ENCODE measurements at places on chromosomes 13 and 19. TPM values are rescaled to one million over a fixed set of nuclear protein-coding genes. Genes with fewer than 3 reads are reported as not detected.

GRCh38 chr13:31913459-31913858 lies 118.1 kb upstream of the FRY start:
- H3K4me3 ChIP-seq: no peak overlapping the region
- no peak for DNase-seq
- no peak overlapping the region for H3K27ac ChIP-seq
- no peaks in the 10 kb centered on the region for H3K36me3 ChIP-seq
- peaks cover 18% of the 10 kb centered on the region for H3K4me1 ChIP-seq

DNA sequence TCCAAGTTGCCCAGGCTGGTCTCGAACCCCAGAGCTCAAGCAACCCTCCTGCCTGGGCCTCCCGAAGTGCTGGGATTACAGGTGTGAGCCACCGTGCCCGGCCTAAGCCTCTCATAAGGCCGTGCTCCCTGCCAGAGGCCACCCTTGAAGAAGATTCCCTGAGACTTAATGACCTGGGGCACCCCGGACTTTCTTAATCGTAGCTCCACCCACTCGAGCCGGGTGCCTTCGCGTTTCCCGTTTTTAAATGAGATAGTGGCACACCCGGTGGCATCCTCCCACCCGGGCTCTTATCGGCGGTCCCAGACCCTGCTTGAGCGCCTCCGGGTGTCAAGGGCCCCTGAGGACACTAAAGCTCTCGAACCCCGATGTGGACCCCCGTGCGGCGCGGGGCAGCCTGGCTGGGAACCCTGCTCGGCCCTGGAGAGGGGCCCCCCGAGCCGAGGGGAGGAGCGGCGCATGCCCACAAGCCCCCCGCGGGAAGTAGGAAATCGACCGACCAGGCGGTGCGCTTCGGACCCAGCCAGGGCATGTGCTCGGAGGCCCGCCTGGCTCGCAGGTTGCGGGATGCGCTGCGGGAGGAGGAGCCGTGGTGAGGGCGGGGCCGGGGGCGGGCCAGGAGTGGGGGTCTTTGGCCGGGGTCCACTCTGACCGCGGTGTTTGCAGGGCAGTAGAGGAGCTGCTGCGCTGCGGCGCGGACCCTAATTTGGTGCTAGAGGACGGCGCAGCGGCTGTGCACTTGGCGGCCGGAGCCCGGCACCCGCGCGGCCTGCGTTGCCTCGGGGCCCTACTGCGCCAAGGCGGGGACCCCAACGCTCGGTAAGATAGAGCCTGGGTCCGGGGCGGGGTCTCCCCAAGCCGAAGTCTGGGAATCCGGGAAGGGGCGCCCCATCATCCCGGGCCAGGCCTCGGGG lies at the start of gene ANKLE1:
ANKLE1 (plus strand) TSS at position 511 of the 914 bp plus-strand sequence; CDS start at position 531, 20 bp downstream.
- H3K4me1 ChIP-seq: peaks cover 16% of the 10 kb centered on the region
- H3K36me3 ChIP-seq: peaks cover 16% of the 10 kb centered on the region
- peak within 1 kb of the TSS; percentile 40 for H3K4me3 ChIP-seq
- H3K27me3 ChIP-seq: peaks cover 18% of the 10 kb centered on the region
- no peak for DNase-seq

DNA sequence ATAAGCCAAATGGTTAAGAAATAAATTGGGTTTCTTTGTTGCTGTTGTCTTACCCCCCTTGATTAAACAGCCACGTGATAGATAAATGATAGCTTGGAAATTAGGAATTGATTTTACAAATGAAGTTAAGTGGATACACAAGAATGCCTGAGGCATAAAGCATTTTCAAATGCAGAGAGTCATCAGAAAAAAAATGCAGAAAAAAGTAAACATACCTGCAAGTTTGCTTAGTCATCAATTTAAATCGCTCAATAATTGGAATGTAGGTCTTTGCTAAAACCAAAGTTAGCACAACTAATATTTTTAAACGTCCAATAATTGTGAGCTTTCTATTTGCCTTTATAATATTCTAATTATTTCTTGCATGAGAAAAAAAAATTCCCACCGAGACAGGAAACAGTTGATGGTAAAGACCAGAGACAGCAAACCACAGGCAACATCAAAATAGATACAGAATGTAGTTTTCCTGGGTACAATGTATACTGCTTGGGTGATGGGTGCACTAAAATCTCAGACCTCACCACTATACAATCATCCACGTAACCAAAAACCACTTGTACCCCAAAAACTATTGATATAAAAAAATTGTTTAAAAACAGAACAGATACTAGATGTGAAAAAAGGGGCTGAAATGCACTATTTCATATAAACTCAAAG lies 924.0 kb downstream of the PCDH9 start:
- no peaks in the 10 kb centered on the region for H3K27me3 ChIP-seq
- no peak overlapping the region for H3K4me3 ChIP-seq
- H3K4me1 ChIP-seq: no peaks in the 10 kb centered on the region
- no peak for DNase-seq

ZNF787 gene
- total RNA-seq: 40.7 TPM

Measured in upper lobe of right lung (tissue), 1 donor.